Activated CD4-positive, alpha-beta memory T cell treated with anti-CD3 and anti-CD28 coated beads, Interleukin-2, amount 10 ng/mL, durations not matched to agents 7 days and 5 days (primary cell): ENCODE measurements at places on chromosomes 1 and 21. TPM values are rescaled to one million over a fixed set of nuclear protein-coding genes. Genes with fewer than 3 reads are reported as not detected.

DNA sequence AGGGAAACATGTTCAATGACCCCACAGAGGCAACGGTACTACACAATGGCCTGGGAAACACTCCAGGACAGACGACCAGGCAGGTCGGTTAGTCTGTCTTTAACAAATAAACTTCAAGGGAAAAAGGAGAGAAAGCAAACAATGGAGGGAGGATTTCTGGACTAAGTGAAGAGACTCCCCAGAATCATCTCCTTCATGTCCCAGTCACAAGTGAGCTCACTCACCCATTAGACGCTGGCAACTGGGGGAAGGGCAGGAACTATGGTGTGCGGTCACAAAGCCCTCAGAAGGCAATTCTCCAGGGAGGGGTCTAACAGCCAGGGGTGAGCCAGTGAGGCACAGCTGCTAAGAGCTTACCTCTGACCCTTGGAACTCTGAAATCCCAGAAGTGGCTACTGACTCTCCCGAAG lies 55.7 kb upstream of the NADK start:
- DNase-seq: no peak
- no peak overlapping the region for H3K4me3 ChIP-seq
- H3K4me1 ChIP-seq: peaks cover 18% of the 10 kb centered on the region
- H3K27me3 ChIP-seq: no peaks in the 10 kb centered on the region
- no peak overlapping the region for H3K27ac ChIP-seq

- no peak for DNase-seq
- peaks cover 34% of the 10 kb centered on the region for H3K36me3 ChIP-seq
- H3K4me3 ChIP-seq: no peak overlapping the region
These were observed 17.2 kb upstream of the PHLDA3 start for GRCh38 chr1:201486187-201486586.

DNA sequence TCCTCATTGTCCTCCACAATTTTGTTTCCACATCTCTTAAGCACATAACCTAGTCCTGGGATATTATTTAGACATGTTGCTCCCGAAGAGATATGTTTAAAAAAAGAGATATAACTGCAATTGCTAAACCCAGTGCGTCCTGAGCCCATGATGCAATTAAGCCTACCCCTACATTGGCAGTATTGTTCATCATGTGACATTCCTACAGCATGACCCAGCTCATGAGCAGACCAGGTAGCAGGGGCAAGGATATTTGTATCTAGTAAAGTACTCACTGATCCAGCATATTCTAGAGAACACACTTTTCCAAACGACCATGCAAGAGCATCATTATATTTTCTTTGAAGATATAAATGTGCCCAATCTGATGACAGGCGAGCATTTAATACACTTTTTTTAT lies 1.2 kb downstream of the ADAM30 start:
- no peak overlapping the region for H3K27ac ChIP-seq
- no peak for DNase-seq
- peaks cover 42% of the 10 kb centered on the region for H3K4me1 ChIP-seq
- H3K27me3 ChIP-seq: peaks cover 26% of the 10 kb centered on the region
- H3K36me3 ChIP-seq: no peaks in the 10 kb centered on the region

DNA sequence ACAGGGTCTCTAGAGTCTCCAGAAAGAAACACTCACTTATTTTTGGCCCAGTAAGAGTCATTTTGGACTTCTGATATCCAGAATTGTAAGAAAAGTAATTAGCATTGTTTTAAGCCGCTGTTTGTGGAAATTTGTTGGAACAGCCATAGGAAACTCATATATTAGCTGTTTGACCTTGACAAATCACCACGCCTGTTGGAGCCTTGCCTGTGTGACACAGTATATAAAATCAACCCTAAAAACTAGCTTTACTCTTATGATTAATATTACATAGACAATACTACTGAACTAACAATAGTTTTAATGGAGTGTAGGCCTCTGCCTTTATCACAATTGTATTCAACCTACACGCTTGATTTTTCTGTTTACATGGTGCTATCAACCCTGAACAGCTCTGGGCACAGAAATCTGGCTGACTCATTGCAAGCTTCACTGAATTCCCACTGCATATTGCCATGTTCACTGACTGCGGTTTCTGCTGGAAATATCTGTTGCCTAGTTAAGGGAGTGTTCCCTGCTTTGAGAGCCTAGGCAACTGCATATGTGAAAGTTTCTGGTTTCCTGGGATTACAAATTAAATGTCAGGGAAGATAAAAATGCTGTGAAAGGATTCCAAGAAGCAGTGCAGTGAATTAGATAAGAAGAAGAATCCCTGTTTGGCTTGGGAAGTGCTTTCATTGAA lies 419.5 kb upstream of the DEPDC1 start:
- H3K27ac ChIP-seq: no peak overlapping the region
- H3K4me3 ChIP-seq: no peak overlapping the region
- DNase-seq: no peak
- no peaks in the 10 kb centered on the region for H3K36me3 ChIP-seq
- no peaks in the 10 kb centered on the region for H3K27me3 ChIP-seq

Gene IARS2
- total RNA-seq: 55.5 TPM
